ENCODE measurements at places on chromosomes 2 and 18. TPM values are rescaled to one million over a fixed set of nuclear protein-coding genes. Genes with fewer than 3 reads are reported as not detected.

FLACC1 gene
- 0.20 TPM for total RNA-seq

OSR1 gene
- total RNA-seq = 10.0 TPM

HOXD10 gene
- 6.7 TPM for total RNA-seq

FMNL2 gene
- total RNA-seq = 39.0 TPM

IL1A gene
- 0.19 TPM for total RNA-seq

RAB27B gene
- 11.2 TPM for total RNA-seq

Measured in A549 treated with dexamethasone at 1 μM for 4 hours (cell line).